ENCODE measurements at places on chromosomes 13 and 19.

DNA sequence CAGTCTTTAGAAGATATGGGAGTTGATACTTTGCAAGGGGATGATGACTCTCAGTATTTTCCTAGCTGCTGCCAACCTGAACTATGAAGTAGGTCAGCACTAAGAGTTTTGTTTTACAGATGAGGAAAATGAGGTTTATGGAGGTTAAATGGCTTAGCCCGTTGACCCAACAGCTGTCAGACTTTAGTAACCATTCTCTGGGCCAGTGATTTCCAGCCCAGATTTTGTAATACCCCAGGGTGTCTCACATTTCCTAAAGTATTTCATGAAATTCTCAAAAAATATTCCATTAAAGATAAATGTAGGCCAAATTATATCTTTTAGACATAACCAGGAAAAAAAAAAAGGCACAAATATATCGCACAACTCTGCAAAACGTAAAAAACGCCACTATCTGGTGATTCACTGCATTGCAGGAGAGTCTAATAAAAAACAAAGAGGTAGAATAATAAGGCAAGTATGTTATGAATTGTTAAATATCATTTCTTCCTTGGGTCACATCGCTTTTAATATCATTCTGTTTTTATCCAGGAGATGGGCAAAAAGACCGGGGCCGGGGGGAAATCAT lies 112.5 kb downstream of the DACH1 start:
- DNase-seq = no peak

DNA sequence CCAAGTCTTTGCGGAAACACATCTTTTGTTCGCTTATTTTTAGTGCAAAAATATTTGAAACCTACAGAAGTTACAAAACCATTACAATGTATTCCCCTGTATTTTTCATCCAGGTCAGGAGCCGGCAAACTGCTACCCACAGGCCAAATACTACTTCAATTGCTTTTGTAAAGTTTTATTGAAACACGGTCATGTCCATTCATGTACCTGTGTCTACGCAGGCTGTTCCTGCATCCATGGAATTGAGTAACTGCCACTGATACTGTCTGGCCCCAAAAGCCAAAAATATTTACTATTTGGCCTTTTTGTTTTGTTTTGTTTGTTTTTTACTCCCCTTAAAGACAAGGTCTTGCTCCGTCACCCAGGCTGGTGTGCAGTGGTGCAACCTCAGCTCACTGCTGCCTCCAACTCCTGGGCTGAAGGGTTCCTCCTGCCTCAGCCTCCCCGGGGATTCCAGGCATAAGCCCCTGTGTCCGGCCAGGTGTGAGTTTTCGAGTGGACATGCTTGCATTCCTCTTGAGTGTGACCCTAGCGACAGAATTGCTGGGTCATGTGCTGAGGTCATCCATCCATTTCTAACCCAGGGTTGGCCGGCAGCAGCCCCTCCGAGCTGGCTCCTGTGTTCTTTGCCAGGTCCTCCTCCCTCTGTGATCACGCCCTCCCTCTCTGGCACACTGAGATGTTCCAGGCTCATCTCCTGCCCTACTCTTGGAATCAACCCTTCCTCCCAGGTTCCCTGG lies 10.9 kb upstream of the S1PR4 start:
- DNase-seq = no peak

- DNase-seq = no peak
Measured at GRCh38 chr13:50700664-50701305, 142.7 kb downstream of the DLEU7 start.

DNA sequence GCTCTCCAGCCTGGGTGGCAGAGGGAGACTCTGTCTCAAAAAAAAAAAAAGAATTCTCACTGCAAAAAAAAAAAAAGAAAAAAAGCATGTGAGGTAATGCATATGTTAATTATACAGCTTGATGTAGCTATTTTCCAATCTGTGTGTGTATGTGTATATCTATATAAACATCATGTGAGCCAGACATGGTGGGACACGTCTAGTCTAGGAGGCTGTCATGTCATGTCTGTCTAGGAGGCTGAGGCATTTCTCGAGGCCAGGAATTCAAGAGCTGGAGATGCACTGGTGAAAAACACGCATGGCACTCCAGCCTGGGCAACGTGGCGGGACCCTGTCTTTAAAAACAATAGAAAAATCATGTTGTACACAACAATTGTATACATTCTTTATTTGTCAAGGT lies 6.9 kb upstream of the SBK3 start:
- no peak for DNase-seq

DNA sequence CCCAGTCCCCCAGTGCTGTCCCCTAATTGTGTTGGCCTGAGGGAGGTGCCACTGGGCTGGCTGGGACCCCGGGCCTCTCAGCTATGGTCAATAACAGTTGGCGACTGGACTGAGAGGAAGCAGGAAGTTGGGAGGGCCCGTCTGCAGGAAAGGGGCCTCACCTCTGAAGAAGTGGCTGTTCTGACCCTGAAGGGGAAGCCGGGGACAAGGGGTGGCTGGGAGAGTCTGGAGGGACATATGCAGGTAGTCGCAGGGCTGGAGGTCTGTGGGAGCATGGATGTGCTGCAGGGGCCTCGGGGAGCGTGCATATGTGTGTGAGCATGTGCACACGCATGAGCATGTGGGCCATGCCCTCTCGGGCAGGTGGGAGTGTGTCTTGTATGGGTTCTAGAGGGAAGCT lies 5.9 kb downstream of the PKN1 start:
- no peak for DNase-seq

DNA sequence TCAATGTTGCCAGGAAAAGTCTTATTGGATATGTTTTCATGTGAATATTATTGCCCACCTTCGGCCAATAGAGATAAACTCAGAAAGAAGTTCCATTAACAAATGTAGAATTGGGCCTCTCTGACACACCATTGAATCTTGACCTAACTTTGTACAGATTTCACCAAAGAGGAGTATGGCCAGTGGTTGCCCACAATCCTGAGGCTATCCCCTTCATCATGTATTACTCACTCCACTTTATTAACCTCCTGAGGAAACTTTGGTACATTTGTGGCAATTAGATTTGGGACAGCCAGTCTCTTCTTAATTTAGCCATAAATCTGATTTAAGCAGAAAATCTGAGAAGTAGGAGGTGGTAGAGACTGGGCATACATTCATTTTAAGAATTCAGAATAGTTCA lies 53.3 kb upstream of the POSTN start:
- DNase-seq = no peak

GRCh38 chr19:48819366-48819816 lies 8.6 kb upstream of the BCAT2 start:
- peak; percentile 79 for DNase-seq

DNA sequence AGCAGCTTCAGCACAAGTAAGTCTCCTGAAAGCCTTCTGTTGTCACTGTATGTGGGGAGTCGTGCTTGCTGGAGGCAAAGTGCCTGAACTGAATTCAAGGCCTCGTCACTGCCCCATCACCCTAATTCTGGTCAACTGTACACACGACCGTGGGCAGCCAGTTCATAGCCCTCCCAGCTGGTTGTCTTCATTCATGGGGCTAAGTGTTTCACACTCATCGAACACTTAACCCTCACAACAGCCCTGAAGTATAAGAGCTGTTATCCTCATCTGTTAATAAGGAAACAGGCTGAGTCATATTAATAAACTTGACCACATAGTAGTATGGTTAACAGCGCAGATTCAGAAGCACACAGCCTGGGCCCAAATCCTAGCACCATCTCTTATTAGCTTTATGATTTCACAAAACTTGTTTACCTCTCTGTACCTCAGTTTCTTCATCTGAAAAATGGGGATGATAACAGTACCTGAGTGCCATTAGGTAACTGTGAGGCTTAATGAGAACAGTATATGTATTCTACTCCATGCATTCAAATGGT lies 66.7 kb downstream of the CDADC1 start:
- DNase-seq = no peak

- no peak for DNase-seq
Measured at GRCh38 chr13:110698689-110699088, 7.2 kb downstream of the CARS2 start.

DNA sequence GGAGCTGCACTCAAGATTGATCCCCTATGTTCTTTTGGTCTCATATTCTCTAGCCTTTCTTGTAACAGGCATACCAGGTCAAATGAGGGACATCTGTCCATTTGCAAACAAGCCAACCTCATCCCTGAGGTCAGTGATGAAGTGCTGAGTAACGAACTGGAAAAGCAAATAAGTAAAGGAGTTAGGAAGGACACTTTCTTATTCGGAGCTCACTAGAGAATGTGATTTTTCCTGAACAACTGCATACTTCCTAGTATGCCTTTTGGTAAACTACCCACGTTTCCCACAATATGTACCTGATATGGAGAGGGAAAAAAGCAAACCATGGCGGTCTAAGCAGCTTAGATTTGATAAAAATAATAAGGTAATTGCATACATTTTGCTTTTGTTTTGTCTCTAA lies 91.0 kb upstream of the MYCBP2 start:
- DNase-seq = no peak

- no peak for DNase-seq
Measured at GRCh38 chr13:65461590-65461989, 1768.5 kb downstream of the PCDH9 start.

DNA sequence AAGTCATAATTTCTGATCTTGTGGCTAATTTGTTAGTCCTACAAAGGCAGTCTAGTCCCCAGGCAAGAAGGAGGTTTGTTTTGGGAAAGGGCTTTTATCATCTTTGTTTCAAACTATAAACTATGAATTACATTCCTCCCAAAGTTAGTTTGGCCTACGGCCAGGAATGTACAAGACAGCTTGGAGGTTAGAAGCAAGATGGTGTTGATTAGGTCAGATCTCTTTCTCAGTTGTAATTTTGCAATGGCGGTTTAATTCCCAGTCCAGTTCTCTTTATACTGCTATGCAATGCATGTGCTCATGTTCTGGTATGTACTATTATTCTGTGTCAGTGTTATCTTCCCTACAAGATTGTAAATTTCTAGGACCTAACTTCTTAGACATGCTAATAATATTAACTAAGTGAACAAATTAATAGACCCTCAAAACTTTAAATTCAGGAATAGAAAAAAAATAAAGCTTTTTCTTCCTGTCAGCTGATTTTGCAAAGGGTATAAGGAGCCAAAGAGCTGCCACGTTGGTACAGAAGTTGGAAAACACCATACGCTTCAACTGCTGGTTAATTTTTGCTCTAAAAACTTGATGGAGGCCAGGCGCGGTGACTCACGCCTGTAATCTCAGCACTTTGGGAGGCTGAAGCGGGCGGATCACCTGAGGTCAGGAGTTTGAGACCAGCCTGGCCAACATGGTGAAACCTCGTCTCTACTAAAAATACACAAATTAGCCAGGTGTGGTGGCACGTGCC lies 1.3 kb upstream of the DNAJC15 start:
- no peak for DNase-seq

- DNase-seq = peak; percentile 87
Measured at GRCh38 chr13:75368167-75368566, 113.8 kb downstream of the TBC1D4 start.

DNA sequence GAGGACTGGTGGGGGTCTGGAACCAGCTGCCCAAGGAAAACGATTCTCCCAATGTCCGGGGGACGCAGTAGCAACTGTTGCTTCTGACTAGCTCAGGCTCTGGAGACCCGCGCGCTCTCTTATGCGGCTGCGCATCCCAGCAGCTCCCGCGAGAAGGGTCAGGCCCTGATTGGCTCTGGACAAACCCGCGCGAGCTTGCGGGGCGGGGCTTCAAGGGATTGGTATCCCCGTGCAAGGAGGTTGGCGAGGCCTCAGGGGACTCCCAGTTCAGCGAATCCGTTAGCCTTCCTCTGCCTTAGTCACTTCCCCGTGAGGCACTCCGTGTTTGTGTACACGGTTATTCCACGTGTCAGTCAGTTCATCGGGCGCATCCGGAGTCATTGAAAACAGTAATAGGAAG lies 20.2 kb downstream of the SIGLECL1 start:
- DNase-seq = no peak

- DNase-seq = no peak
Measured at GRCh38 chr13:67806796-67807195, 576.7 kb upstream of the PCDH9 start.

DNA sequence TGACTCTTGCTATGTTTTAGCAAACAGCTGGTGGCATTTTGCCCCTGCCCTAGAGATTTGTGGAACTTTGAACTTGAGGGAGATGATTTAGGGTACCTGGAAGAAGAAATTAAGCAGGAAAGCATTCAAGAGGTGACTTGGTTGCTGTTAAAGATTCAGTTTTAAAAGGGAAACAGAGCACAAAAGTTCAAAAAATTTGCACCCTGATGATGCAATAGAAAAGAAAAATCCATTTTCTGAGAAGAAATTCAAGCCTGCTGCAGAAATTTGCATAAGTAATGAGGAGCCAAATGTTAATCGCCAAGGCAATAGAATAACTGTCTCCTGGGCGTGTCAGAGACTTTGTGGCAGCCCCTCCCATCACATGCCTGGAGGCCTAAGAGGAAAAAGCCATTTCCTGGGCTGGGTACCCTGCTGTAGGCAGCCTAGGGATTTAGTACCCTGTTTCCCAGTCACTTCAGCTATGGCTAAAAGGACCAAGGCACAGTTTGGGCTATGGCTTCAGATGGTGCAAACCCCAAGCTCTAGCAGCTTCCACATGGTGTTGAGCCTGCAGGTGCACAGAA lies 958.5 kb upstream of the MIR17HG start:
- no peak for DNase-seq

Measured in heart right ventricle (tissue), 16 donors.